T-cell (primary cell): ENCODE measurements at places on chromosomes 2 and 18.

DNA sequence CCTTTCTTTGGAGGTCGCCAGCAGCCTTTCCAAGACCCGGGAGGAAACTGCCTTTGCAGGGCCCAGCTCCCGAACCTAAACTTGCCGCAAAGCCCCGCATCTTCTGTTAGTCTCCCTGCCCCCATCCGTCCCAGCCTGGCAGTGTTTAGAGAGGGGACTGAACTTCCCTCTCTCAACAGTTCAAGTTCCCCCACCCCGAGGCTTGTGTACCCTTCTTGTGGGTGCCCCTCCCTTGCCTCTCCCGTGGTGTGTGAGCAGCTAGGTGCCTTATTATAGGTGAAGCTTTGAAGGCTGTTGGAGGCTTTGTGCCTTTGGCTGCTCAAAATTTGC is 1.4 kb downstream of the LBH start:
- peak overlapping the region; percentile 90 for H3K27ac ChIP-seq
- no peaks in the 10 kb centered on the region for H3K27me3 ChIP-seq
- H3K36me3 ChIP-seq: peaks cover 33% of the 10 kb centered on the region
- H3K4me3 ChIP-seq: peak overlapping the region; percentile 89
- peak; percentile 57 for DNase-seq
- peaks cover 59% of the 10 kb centered on the region for H3K4me1 ChIP-seq

GRCh38 chr2:60966507-60967405 is 50.8 kb upstream of the PEX13 start:
- no peak for DNase-seq
- H3K4me3 ChIP-seq: no peak overlapping the region
- H3K27me3 ChIP-seq: no peaks in the 10 kb centered on the region
- no peaks in the 10 kb centered on the region for H3K36me3 ChIP-seq

DNA sequence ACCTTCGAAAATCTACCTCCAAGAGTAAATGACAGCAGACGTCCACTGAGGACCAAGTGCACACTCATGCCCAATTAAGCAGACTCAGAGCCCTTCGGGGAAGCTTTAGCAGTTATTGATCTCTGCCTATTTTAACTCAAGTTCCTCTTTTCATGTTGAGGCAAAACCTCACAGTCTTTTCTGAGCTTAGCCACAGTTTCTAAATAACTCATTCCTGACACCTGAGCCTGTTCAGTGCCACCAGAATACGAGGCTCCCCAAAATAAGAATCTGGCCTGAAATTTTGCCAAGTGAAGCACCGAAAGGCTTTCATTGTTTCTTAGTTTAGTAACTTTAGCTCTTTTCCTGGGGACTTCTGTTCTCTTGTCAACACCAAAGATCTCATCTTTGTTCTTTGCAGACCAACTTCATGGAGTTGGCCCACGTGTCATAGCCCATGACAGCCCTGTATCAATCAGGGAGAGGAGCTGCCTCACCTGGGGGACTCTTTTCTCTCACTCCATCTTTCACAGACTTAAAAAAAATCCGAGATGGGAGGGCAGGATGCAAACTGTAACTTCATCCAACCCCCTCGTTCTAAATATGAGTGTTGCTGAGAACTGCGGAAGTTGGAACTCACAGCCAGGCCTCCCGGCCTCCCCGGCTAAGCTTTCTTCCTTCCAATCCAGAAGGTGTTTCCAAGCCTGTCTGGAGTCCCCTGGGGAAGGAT is 22.2 kb downstream of the INPP5D start:
- no peak for DNase-seq
- peak overlapping the region; percentile 89 for H3K27ac ChIP-seq
- H3K4me3 ChIP-seq: peak overlapping the region; percentile 18
- peaks cover 98% of the 10 kb centered on the region for H3K4me1 ChIP-seq
- H3K36me3 ChIP-seq: peaks cover 2% of the 10 kb centered on the region
- no peaks in the 10 kb centered on the region for H3K27me3 ChIP-seq

- H3K36me3 ChIP-seq: no peaks in the 10 kb centered on the region
- H3K27me3 ChIP-seq: peaks cover 20% of the 10 kb centered on the region
- H3K27ac ChIP-seq: no peak overlapping the region
- no peak for DNase-seq
Observed at GRCh38 chr2:170737821-170738220, 22.7 kb downstream of the SP5 start.

DNA sequence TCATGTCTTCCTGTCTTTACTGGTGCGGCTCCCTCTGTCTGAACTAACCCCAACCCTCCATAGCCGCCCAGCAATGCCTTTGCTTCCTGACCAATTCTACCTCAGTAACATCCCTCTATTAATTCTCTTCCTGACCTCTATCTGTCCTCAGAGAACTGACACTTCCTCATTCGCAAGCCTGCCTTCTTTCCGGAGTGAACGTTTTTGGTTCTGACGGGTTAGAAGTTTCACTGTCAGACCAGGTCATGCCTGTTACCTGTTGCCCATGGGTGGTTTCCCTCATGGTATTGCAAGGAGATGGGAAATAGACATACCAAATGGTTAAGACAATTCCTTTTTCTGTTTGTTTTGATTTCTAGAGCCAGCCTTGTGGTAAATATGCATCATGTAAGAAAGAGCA is 453.4 kb upstream of the SLC14A2 start:
- no peaks in the 10 kb centered on the region for H3K36me3 ChIP-seq
- H3K27ac ChIP-seq: no peak overlapping the region
- DNase-seq: no peak
- no peaks in the 10 kb centered on the region for H3K4me1 ChIP-seq
- H3K27me3 ChIP-seq: no peaks in the 10 kb centered on the region

- no peak overlapping the region for H3K4me3 ChIP-seq
- H3K36me3 ChIP-seq: no peaks in the 10 kb centered on the region
- H3K27me3 ChIP-seq: no peaks in the 10 kb centered on the region
- DNase-seq: no peak
- no peaks in the 10 kb centered on the region for H3K4me1 ChIP-seq
Observed at GRCh38 chr2:221205103-221205673, 366.9 kb downstream of the EPHA4 start.

DNA sequence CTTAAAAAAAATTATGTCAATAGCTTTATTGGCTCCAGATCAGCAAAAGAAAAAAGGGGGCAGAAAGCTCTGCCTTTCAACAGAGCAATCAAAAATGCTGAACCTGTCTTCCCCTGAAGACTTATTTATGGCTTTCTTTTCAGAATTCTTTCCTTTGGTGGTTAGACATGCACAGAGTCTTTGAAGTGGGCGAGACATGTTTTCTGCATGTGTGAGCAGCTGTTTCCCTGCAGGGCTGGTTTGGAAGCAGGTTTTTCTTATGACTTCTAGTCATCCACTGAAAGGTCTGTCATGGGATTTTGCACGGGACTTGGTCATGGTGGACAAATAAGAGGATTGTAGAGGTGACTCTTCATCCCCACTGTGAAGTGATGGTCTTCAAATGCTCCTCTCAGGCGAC is 160.3 kb downstream of the VAPA start:
- DNase-seq: no peak
- no peak overlapping the region for H3K4me3 ChIP-seq
- H3K27ac ChIP-seq: no peak overlapping the region
- H3K4me1 ChIP-seq: peaks cover 7% of the 10 kb centered on the region
- H3K36me3 ChIP-seq: no peaks in the 10 kb centered on the region

DNA sequence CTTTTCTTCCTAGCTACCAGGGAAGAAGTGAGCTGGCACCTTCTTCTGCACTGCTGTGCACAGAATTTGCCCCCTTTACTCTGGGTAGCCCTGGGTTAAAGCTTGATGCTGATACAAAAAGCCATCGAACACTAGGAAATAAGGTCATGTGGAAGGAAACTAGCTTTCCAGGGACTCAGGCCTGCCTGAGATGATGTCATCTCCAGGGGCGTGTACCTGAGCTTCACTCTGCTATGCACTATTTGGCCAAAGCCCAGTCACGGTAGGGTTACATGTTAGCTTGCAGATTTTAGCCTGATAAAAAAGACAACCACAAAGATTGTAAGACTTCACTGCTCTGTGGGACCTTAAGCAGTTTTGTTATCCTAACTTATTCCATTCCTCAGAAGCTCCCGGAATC is 20.4 kb downstream of the EDAR start:
- H3K4me1 ChIP-seq: peaks cover 64% of the 10 kb centered on the region
- no peak for DNase-seq
- no peaks in the 10 kb centered on the region for H3K36me3 ChIP-seq
- H3K27ac ChIP-seq: no peak overlapping the region
- no peak overlapping the region for H3K4me3 ChIP-seq
